ENCODE measurements at places on chromosomes 2 and 18. TPM values are rescaled to one million over a fixed set of nuclear protein-coding genes. Genes with fewer than 3 reads are reported as not detected.

RAX gene
- not detected for total RNA-seq

HRH4 gene
- not detected for total RNA-seq

NEU2 gene
- total RNA-seq = not detected

RBM43 gene
- 2.6 TPM for total RNA-seq

ZAP70 gene
- total RNA-seq = under 0.01 TPM

ALPI gene
- not detected for total RNA-seq

MRPS9 gene
- total RNA-seq = 23.8 TPM

TNFAIP6 gene
- 0.13 TPM for total RNA-seq

CFAP53 gene
- 0.31 TPM for total RNA-seq

POTEI gene
- 0.16 TPM for total RNA-seq

SH3BP4 gene
- total RNA-seq = 24.6 TPM

DUSP2 gene
- 0.49 TPM for total RNA-seq

GNLY gene
- not detected for total RNA-seq

IL1F10 gene
- not detected for total RNA-seq

RAB6D gene
- not detected for total RNA-seq

MEP1B gene
- total RNA-seq = 0.25 TPM

KCNG2 gene
- total RNA-seq = not detected

SCYGR5 gene
- not detected for total RNA-seq

SLC14A1 gene
- 0.32 TPM for total RNA-seq

SLC11A1 gene
- 0.13 TPM for total RNA-seq

OTOS gene
- not detected for total RNA-seq

LRP1B gene
- total RNA-seq = 0.06 TPM

C2orf66 gene
- 0.06 TPM for total RNA-seq

KATNAL2 gene
- total RNA-seq = 0.76 TPM

CNRIP1 gene
- 42.7 TPM for total RNA-seq

COL4A3 gene
- total RNA-seq = not detected

IMPA2 gene
- 7.5 TPM for total RNA-seq

TEKT4 gene
- not detected for total RNA-seq

GAL3ST2 gene
- not detected for total RNA-seq

TSN gene
- total RNA-seq = 40.6 TPM

DDX1 gene
- total RNA-seq = 58.9 TPM

CRYGD gene
- total RNA-seq = not detected

MC5R gene
- not detected for total RNA-seq

KHK gene
- 2.8 TPM for total RNA-seq

CLEC4F gene
- total RNA-seq = 0.13 TPM

CYP27A1 gene
- 23.7 TPM for total RNA-seq

GALR1 gene
- not detected for total RNA-seq

CFC1 gene
- total RNA-seq = not detected

TUBA3E gene
- not detected for total RNA-seq

CYP27C1 gene
- total RNA-seq = not detected

ABI2 gene
- 13.9 TPM for total RNA-seq

UGT1A5 gene
- not detected for total RNA-seq

C2orf42 gene
- 28.7 TPM for total RNA-seq

ARHGEF33 gene
- 0.16 TPM for total RNA-seq

OSR1 gene
- under 0.01 TPM for total RNA-seq

MYCN gene
- total RNA-seq = 6.2 TPM

MAL gene
- not detected for total RNA-seq

B3GNT7 gene
- total RNA-seq = under 0.01 TPM
